Stimulated activated CD4-positive, alpha-beta T cell treated with anti-CD3 and anti-CD28 coated beads, Interleukin-1b, Interleukin-23, amount 100 ng/mL, for 1 hour (primary cell): ENCODE measurements at places on chromosomes 1 and 21.
A peak's percentile ranks its signal among the peaks of the same experiment; 100 is the strongest.

GRCh38 chr1:33007190-33008050 is 29.3 kb downstream of the AK2 start:
- no peak for DNase-seq

GRCh38 chr21:39612233-39613040 is at the start of gene B3GALT5:
Gene B3GALT5, plus strand, starts transcription at chr21:39612940. Its CDS starts 47,620 bp downstream, at chr21:39660560.
- DNase-seq, result no peak

GRCh38 chr1:62908168-62908695 is 124.3 kb downstream of the ATG4C start:
- DNase-seq, result no peak

- DNase-seq, result no peak
Measured at GRCh38 chr21:14917762-14918161, 147.0 kb downstream of the NRIP1 start.

DNA sequence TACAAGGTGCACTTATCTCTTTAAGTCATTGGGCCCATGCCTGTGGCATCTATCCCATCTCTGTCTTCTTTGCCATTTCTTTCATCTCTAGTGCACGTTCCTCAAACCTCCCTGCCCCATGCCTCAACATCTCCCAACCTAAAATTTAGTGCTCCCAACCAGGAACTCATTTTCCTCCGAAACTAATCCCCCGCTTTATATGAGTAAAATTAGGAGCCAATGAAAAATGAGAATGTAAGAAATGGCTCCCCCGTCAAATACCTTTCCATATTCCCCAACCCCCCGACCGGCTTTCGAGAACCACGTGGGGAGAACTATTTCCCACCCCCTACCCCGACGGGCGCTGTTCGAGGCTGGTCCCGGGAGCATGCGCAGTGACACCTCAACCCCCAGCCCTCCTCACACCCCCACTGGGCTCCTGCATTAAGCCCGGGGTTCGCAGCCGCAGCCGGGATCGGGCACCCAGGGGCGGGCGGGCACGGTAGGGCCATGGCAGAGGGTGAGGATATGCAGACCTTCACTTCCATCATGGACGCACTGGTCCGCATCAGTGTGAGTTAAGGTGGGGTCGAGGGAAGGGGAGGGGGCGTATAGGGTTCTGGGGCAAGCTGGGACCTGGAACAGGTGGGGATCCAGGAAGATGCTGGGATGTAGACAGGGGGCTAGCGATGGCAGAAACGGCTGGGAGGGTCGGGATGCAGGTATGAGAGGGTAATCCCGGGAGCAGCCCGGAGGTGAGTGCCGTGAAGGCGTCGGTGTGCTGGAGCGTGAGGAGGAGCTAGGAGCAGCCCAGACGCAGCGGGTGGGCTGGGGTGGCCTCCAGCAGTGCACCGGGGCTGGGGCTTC is at the start of gene TRIM46:
TSS of gene TRIM46 (plus strand) at position 372 of the 846 bp plus-strand sequence. CDS start at position 490, 118 bp downstream.
- DNase-seq, result peak; percentile 32

DNA sequence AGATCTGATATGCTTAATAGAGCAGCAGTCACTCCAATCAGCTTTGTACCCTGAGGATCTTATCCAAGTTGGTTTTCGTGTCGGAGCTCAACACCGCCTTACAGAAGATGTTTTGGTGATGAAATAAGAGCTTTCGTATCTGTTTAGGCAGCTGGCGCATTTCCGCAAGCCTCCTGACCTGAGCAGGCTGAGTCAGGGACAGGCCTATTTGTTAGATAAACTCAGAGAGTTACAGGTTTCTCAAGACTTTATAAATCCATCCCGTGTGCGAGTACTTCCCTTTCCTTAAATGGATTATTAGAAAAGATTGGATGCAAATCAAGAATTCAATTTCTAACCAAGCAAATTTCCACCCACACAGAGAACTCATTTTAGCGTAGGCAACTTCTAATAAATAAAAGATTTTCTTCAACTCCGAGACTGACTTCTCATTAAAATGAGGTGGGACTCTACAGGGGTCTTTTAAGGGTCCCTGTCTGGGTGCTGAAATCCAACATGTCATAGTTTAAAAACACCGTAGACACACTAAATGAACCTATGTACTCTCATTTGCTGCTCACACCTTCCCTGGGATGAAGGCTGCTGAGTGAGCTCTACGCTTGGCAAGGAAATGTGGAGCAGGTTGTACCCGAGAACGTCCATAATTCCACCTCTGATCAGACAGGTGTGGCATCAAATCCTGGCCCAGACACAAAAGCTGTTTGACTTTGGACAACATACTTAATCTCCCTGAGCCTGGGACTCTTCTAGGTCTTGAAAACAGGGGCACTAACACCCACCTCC is 106.9 kb upstream of the F3 start:
- DNase-seq, result no peak

GRCh38 chr1:14745001-14745720 is 146.7 kb downstream of the KAZN start:
- no peak for DNase-seq

DNA sequence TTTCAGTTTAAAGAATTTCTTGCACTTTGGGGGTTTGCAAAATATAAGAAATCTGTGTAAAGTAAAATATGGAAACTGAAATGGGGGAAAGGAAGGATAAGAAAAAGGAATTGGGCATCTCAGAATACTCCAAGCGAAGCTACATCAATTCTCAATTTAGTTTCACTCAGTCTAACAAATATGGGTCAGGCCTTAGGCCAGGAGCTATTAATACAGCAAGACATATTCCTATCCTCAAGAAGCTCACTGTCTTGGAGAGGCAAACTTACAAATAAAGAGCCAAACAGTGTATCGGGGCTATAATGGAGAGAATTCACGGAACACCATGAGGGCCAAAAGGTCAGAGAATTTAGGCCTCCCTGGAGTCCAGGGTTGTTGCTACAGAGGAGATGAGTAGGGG is 43.0 kb upstream of the CCDC190 start:
- no peak for DNase-seq

DNA sequence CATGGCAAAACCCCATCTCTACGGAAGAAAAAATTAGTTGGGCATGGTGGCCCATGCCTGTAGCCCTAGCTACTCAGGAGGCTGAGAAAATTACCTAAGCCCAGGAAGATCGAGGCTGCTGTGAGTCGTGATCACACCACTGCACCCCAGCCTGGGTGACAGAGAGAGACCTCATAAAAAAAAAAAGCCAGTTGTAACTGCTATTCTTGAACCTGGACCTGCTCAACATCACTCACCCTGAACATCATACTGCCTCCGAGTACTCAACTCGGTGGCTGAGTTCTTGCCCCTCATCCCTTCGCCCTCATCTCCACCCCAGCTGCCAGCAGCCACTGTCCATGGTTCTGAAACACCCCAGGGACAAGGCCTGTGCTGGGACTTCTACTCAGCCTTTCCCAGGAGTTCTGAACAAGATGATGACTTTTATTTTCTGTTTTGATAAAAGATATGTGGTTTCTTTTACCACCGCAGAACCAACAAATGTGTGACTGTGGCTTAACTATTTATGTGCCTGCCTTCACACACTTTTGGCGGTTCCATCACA is 5.4 kb upstream of the DISP3 start:
- no peak for DNase-seq

GRCh38 chr1:1947493-1947892 is 28.4 kb upstream of the TMEM52 start:
- DNase-seq, result no peak

DNA sequence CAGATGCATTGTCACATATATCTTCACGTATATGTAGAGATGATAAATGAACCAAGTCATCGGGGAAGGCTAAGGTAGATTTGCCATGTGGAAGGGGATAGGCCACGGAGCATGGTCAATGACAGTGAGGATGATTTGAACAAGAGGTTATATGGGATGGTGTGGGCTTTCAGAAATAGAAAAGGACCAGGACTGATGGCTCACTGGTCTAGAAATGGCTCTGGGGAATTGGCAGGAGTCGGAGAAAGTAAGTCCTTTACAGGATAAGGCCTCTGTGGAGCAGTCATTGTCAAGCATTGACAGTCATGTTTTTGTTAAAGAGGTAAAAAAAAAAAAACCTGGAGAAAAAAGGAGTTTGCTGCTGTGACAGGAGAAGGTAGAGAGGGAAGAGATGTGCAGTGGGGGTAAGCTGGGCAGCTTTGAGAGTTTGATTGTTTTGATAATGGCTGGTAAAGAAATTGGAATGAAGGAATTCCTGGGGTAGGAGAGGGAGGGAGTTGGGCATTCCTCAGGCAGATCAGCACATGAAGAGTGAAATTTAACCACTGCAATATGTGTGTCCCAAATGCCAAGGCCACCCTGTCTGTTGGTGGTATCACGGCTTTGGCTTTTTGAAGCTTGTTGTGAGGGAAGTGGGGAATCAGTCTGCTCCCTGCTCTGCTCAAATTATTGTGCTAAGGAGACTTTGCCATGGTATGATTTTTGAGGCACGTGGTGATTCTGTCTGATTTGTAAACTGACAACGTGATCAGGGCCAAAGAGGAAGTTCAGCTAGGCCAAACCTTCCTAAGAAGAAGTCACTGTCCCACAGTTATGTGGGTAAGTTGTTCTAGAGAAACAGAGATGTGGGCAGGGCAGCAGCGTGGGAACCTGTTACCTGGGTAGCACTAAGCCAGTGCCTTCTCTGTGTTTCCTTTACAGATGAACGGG is 26.0 kb downstream of the MACF1 start:
- DNase-seq, result no peak

DNA sequence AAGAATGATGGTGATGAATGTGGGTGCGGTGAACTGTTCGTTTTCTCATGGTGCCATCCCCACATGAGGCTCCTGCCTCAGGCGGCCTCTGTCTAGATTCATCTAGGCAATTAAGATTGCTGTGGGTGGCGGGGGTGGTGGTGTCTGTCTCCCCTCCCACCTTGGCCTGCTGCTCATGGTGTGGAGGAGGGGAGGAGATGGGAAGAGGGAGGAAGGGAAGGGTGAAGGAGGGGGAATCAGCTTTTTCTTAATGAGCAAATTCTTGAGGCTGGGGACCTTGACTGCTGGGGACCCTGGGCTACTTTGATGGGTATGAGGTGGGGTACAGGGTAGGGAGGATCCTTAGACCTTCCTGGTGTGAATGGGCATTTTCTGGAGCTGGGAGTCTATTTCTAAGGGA is 55.8 kb downstream of the H3-3A start:
- DNase-seq, result no peak

DNA sequence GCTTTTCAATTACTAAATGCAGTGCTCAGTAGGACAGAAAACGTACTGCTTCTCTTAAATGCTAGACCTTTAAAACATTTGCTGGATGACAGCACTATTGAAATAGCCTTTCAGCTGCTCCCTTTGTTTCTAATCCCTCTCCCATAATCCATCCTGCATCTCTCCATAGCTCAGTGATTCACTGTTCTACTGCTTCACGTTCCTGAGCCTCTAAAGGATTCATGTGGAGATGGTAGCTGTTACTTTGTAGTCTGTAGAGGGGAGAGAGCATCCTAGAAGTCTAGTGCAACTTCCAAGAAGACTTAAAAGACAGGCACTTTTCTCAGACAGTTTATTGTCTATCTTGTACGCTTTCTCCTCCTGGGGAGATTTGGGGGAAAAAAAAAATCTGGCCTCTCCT is 51.4 kb downstream of the LRRC8B start:
- no peak for DNase-seq

DNA sequence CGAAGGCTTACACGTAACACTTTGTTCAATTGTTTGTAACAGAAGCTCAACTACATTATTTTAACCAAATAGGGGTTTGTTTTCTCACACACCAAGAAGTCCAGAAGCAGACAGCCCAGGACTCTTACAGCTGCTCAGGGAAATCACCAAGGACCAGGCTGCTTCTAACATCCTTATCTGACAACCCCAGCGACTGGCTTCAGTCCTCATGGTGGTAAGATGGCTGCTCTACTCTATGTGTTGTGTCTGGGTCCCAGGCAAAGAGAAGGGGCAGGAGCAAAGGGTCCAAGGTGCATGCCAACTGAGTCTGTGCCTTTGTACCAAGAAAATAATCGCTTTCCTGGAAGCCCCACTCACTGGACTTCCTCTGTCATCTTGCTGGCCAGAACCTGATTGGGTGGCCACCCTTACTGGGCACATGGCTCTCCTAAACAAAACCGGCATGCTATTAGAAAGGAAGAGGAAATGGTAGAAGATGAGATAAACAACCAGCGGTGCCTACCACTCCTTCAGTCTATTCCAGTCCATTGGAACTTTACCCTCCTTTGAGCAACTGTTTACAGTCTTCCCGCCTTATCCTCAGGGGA is 34.1 kb upstream of the LRRC8D start:
- DNase-seq, result no peak

DNA sequence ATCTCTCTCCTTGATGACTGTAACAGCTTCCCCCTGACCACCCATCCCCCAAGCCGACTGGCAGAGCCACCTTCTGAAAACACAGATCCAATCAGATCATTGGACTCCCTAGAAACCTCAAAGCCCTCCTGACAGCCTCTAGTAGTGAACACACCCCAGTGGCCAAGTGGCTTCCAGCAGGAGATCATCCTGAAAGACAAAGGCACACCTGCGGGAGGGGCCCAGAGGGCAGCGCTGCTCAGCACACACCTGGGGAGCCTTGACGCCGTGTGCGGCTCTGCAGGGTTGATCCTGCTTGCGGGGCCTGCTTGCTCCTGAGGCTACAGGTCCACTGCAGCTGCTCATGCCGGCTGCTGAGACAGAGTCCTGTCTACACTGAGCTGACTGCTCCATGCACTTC is 41.5 kb downstream of the SLC66A1 start:
- no peak for DNase-seq

DNA sequence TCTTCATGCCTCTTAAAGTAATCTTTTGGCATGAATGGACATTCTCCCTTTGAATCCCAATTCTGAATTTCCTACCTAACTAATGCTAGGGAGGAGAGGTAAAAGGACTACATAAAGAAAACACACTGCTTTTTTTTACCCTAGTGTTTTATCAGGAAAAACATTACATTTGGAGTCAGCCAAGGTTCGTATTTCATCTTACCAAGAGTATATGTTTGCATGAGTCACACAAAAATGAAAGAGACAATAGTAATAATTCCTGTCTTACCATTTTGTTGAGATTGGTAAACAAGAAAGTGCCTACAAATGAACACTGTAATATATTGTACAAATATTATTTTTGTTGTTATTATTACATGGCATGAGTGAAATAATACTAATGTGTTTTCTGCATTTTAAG is 112.9 kb upstream of the WARS2 start:
- DNase-seq, result no peak

DNA sequence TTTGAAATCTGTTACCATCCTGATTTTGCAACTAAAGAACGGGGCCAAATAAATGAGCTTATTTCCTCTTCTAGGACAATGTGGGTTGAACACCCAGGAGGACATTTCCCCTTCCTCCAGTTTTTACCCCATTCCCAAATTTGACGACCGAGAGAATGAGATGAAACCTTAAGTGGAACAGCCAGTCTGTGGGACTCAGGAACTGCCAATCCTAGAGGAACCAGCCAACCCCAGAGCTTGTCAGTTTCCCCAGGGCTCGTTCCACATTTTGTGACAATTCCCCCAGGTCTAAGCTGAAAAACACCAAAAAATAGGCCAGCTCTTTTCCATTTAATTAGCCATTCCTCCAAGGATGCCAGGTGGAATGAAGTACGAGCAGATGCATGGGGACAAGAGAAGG is 21.3 kb upstream of the MAPKAPK2 start:
- DNase-seq, result no peak

DNA sequence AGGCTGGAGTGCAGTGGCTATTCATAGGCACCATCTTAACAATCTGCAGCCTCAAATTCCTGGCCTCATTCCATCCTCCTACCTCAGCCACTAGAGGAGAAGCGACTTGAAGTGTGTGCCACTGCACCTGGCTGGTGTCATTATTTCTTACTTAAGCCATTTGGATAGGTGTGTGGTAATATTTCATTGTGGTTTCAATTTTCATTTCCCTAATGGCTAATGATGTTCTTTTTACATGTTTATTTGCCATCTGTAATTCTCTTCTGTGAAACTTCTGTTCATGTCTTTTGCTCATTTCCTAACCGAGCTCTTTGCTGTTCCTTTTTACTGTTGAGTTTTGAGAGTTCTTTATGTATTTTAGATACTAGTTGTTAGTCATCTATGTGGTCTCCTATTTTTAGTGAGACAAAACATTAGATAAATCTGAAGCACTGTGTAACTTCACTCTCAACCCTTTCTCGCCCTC is 66.8 kb downstream of the SLC27A3 start:
- no peak for DNase-seq
